ENCODE measurements at places on chromosomes 6 and 20. TPM values are rescaled to one million over a fixed set of nuclear protein-coding genes. Genes with fewer than 3 reads are reported as not detected.

Gene ATG5
- total RNA-seq: 45.9 TPM

Gene SPACA1
- not detected for total RNA-seq

Gene BCAS1
- total RNA-seq: under 0.01 TPM

Gene NEURL2
- total RNA-seq: 4.7 TPM

Gene RAET1L
- total RNA-seq: not detected

Gene RCAN2
- total RNA-seq: 0.09 TPM

Gene PKIB
- 2.1 TPM for total RNA-seq

Gene PHACTR3
- total RNA-seq: not detected

Gene MYO6
- total RNA-seq: 10.8 TPM

Gene PACRG
- 0.16 TPM for total RNA-seq

Gene TP53TG5
- total RNA-seq: not detected

Gene CDS2
- 18.3 TPM for total RNA-seq

Gene MLIP
- 0.32 TPM for total RNA-seq

Measured in bronchial smooth muscle cell (primary cell).